Stimulated activated CD4-positive, alpha-beta T cell treated with anti-CD3 and anti-CD28 coated beads, Interleukin-12 subunit alpha, Interleukin-12 subunit beta, amount 100 ng/mL, for 24 hours (primary cell): ENCODE measurements at places on chromosomes 5 and 9.

DNA sequence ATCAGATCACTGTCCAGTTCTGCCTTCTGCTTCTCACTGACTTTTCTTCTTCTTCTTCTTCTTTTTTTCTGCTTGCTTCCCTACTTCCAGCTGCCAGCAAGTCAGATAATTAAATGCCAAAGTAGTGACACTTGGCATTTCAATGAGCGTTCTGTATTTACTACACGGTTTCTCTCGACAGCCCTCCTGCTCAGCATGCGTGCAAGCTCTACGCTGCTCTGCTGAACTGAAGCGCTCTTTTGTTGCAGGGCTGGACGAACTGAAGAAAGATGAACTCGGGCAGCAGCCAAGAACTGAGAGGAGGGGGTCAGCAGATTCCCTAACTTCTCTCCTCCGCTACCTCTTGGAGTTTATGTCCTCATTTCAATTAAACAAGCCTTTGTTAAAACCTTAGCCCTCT, 319.1 kb downstream of the GLIS3 start:
- DNase-seq: no peak

GRCh38 chr9:129235041-129235930, 57.2 kb upstream of the IER5L start:
- DNase-seq: no peak

GRCh38 chr5:31901807-31902530, 263.0 kb downstream of the PDZD2 start:
- no peak for DNase-seq

- no peak for DNase-seq
Measured at GRCh38 chr9:15469406-15469805, 41.4 kb downstream of the PSIP1 start.

DNA sequence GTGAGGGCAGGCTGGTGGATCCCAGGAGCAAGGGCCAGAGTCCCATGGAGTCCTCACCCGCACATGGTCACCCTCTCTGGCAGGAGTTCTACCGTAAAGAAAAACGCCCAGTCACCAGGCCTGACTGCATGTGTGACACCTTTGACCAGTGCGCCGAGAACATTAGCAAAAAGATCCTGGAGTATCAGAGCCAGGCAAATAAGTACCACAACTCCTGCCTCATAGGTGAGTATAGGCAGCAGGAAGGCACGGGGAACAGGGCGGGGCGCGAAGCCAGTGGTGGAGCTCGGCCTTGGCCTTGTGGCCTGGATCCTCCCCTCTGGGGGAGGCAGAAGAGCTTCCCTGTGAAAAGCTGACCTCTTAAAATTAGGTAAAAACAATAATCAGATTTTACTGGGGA, 45.4 kb upstream of the TDRD7 start:
- DNase-seq: no peak

GRCh38 chr9:33453286-33453860, 6.0 kb upstream of the AQP3 start:
- no peak for DNase-seq
